ENCODE measurements at places on chromosomes 1 and 21. TPM values are rescaled to one million over a fixed set of nuclear protein-coding genes. Genes with fewer than 3 reads are reported as not detected.

The REN gene
- 0.59 TPM for total RNA-seq

The OR2AK2 gene
- not detected for total RNA-seq

The NR0B2 gene
- total RNA-seq: 2.2 TPM

The CLIC6 gene
- 23.5 TPM for total RNA-seq

The KLHDC9 gene
- 7.2 TPM for total RNA-seq

The PCBP3 gene
- total RNA-seq: 4.5 TPM

The IVL gene
- total RNA-seq: 0.24 TPM

The C1QTNF12 gene
- total RNA-seq: 1.2 TPM

The ZNF683 gene
- total RNA-seq: 1.2 TPM

GRCh38 chr1:198201956-198202784, 45.4 kb downstream of the NEK7 start:
- H3K4me3 ChIP-seq: no peak overlapping the region
- H3K4me1 ChIP-seq: peaks cover 25% of the 10 kb centered on the region
- H3K27ac ChIP-seq: no peak overlapping the region
- H3K27me3 ChIP-seq: no peaks in the 10 kb centered on the region

DNA sequence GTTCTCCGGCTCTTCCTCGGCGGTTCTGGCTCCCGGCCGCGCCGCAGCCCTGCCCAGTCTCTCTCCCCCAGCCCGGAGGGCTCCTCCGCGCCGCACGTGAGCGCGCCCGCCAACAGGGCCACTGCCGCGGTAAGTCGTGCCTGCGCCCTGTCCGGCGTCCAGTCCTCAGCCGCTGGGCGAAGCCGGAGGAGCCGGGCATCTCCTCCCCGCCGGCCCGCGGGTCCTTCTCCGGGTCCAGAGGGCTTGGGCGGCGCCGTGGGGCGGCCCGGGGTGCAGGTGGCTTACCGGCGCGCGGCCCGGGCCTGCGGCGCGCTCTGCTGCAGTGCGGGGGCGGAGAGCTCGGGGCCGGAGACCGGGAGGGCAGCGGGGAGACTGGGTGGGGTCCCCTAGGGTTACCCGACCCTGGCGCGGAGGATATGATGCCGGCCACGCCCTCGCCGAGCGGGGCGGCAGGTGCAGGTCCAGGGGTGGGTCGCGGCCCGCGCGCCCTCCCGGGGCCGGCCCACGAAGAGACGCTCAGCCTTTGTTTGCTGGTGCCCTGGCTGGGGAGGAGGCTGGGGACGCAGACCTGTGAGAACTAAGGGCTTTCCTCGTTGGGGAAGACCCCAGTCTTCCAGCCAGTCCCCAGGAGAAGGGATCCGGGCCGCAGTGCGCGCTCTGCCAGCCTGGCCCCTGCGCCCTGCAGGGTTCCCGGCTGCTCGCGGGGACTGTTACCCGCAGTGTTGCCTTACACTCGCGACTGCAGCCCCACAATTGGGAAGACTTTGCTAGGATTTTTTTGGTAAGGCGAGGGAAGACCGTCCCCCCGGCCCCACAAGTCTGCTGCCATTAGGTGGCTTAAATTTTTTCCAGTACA, at the start of gene DOP1B:
DOP1B (plus strand) TSS at position 10 of the 856 bp plus-strand sequence. CDS start 7,910 bp downstream, outside the sequence.
- no peak for DNase-seq
- peaks cover 24% of the 10 kb centered on the region for H3K4me1 ChIP-seq
- H3K36me3 ChIP-seq: no peaks in the 10 kb centered on the region
- H3K4me3 ChIP-seq: peak within 1 kb of the TSS; percentile 95
- peak within 1 kb of the TSS; percentile 91 for H3K27ac ChIP-seq
- no peaks in the 10 kb centered on the region for H3K27me3 ChIP-seq

- peaks cover 44% of the 10 kb centered on the region for H3K4me1 ChIP-seq
- no peak overlapping the region for H3K27ac ChIP-seq
- DNase-seq: no peak
- H3K27me3 ChIP-seq: no peaks in the 10 kb centered on the region
- no peak overlapping the region for H3K4me3 ChIP-seq
- H3K36me3 ChIP-seq: peaks cover 4% of the 10 kb centered on the region
Measured at GRCh38 chr1:183040547-183040971, 17.3 kb downstream of the LAMC1 start.

DNA sequence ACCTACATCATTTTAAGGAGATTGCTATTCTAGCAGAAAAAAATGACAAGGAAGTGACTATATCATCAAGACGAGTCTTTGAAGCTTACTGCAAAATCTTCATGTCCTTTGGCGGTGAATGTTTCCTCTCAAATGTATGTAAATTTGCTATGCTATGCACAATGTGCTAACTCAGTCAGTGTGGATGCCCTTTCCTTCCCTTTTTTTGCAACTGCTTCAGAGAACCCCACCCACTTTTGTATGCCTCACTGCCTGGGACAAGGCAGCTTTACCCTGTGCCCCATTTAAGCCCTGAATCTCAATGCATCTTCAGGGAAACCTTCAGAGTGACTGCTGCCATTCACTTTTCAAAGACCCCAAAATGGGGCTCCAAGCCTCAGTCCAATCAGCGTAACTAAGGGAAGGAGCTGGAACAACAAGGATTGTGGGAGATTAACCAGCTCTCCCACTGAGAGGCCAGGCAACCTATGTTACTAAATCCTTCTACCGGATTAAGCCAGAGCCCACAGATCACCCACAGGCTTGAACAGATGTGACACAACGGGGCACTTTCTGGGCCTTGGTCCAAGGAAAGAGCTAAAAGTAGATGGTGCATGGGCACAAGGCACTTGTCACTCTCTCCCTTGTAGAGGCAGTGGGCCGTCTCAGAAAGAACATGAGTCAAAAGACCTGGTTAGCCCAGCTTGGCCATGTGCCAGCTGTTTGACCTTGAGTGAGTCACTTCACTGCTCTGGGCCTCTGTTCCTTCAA, 154.4 kb downstream of the PLPP3 start:
- DNase-seq: peak; percentile 69
- H3K4me1 ChIP-seq: peaks cover 12% of the 10 kb centered on the region
- no peak overlapping the region for H3K4me3 ChIP-seq
- no peaks in the 10 kb centered on the region for H3K27me3 ChIP-seq
- H3K36me3 ChIP-seq: no peaks in the 10 kb centered on the region
- peak overlapping the region; percentile 60 for H3K27ac ChIP-seq

- no peak overlapping the region for H3K4me3 ChIP-seq
- no peak for DNase-seq
- peaks cover 29% of the 10 kb centered on the region for H3K27me3 ChIP-seq
- no peaks in the 10 kb centered on the region for H3K4me1 ChIP-seq
- H3K27ac ChIP-seq: no peak overlapping the region
- no peaks in the 10 kb centered on the region for H3K36me3 ChIP-seq
Measured at GRCh38 chr21:41511858-41512257, 3.9 kb upstream of the TMPRSS2 start.

DNA sequence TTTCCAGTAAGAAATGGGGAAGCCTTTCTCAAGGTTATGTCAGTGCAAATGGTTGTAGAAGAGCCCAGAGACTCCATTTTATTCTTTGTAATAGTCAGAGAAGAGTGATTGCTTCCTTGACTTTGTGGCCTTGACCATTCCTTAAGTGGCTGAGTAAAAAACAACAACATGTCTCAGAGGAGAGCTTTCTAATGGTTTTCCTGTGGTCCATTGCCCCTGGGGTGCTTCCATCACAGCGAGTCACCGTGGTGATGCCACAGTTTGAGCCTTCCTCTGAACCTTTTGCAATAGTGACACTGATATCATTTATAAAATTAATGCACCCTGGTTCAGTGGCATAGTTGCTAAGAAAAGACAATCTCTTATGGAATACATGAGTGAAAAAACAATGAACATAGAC, 38.6 kb downstream of the PAPPA2 start:
- no peaks in the 10 kb centered on the region for H3K4me1 ChIP-seq
- H3K4me3 ChIP-seq: no peak overlapping the region
- DNase-seq: no peak
- no peaks in the 10 kb centered on the region for H3K27me3 ChIP-seq

DNA sequence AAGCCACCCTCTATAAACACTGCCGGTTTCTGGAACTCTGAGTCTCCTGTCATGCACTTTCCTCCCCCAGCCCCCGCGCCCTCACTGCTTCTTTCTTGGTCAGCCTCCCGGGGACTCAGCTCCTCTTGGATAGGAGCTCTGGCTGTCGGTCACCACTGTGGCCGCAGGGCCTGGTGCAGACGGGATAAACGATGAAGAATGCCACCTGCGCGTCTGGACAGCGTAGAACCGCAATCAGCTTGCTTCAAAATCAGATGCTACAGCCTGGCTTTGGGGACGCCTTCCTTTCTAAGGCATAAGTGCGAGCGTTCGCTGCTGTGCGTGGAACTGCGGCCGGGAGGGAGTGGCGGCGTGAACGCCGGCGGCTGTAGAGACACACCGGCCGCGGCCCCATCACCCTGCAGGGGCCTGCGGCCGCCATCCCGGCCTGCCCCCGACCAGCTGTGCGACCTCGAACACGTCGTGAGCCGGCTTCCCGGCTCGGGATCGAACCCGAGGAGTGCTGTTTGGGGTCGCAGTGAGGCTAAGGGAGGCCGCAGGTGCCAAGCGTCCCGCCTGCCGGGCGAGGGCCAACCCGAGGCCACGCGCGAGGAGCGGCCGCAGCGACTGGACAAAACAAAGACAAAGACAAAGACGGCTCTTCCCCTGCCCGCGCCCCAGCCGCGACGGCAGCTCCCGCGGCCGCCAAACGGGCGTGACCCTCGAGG, 688 bp downstream of the PTTG1IP start:
- H3K27ac ChIP-seq: peak overlapping the region; percentile 98
- H3K4me3 ChIP-seq: peak overlapping the region; percentile 79
- no peaks in the 10 kb centered on the region for H3K36me3 ChIP-seq
- no peaks in the 10 kb centered on the region for H3K27me3 ChIP-seq
- H3K4me1 ChIP-seq: peaks cover 73% of the 10 kb centered on the region

GRCh38 chr1:243837907-243838535, 12.0 kb downstream of the AKT3 start:
- peaks cover 8% of the 10 kb centered on the region for H3K4me1 ChIP-seq
- no peak overlapping the region for H3K4me3 ChIP-seq
- DNase-seq: no peak
- H3K27me3 ChIP-seq: no peaks in the 10 kb centered on the region
- H3K27ac ChIP-seq: no peak overlapping the region

DNA sequence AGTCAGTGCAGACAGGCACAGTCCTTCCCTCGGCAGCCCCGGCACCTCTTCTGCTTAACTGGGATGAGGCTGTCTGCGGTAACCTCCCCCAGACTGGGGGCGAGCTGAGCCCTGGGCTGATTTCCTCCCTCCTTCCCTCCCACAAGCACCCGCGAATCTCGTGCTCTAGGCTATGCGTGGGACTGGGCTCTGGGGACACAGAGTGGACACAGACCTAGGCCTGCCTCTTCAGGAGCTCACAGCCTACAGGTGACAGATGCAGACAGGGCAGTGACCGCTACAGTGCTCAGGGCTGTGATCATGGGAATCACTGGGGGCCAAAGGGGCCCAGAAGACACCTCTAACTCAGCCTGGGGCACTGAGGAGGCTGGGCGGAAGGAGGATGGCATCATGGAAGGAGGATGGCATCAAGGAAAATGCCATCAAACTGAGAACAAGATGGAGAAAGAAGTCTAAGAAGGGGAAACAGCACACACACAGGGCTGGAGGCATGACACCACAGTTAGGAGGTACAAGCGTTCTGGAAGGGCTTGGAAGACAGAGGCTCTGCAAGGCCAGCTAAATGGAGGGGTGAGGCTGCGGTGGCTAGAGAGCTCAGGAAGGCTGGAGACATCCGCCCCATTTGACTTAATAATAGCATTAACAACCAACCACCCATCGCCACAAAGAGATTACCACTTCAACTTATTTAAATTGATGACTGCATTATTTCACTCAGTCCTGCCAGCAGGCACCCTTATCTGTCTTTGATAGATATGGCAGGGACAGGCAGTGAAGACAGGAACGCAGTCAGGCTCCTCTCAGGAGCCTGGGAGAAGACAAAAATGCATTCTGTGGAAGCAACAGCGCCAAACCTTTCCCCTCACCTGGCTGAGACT, 4.2 kb downstream of the TTC39A start:
- H3K4me3 ChIP-seq: no peak overlapping the region
- H3K36me3 ChIP-seq: no peaks in the 10 kb centered on the region
- H3K4me1 ChIP-seq: peaks cover 11% of the 10 kb centered on the region
- H3K27ac ChIP-seq: no peak overlapping the region
- DNase-seq: no peak
- H3K27me3 ChIP-seq: no peaks in the 10 kb centered on the region

- H3K4me3 ChIP-seq: no peak overlapping the region
- H3K27ac ChIP-seq: no peak overlapping the region
- H3K36me3 ChIP-seq: no peaks in the 10 kb centered on the region
- DNase-seq: no peak
- H3K27me3 ChIP-seq: no peaks in the 10 kb centered on the region
Measured at GRCh38 chr1:114341299-114341698, 169.7 kb downstream of the TRIM33 start.

- no peaks in the 10 kb centered on the region for H3K27me3 ChIP-seq
- peaks cover 35% of the 10 kb centered on the region for H3K4me1 ChIP-seq
- H3K4me3 ChIP-seq: no peak overlapping the region
Measured at GRCh38 chr1:8516278-8516777, 198.4 kb downstream of the SLC45A1 start.
